ENCODE measurements at places on chromosomes 13 and 19.

DNA sequence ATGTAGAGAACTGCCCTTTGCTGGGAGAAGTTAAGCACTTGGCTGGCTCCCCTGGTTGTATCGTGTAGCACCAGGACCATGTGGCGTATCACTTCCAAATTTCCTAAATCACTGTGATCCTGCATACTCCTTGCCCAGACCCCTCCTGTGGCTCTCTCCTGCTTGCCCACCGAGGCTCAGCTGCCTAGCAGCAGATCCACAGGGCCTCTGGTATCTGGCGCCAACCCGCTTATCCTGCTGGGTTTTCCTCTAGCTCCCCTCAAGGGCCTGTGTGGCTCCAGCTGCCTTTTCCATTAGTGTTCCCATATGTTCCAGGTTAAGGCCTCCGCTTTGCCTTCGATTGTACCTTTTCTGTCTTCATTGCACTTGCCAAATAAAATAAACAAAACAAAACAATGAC is 16.5 kb downstream of the LRCH1 start:
- no peak for DNase-seq

GRCh38 chr19:6837525-6837924 is 49.9 kb upstream of the ADGRE1 start:
- no peak for DNase-seq

- DNase-seq = no peak
Measured at GRCh38 chr13:46683676-46684260, 113.2 kb downstream of the ESD start.

- DNase-seq = no peak
Measured at GRCh38 chr19:49020342-49020741, 3.5 kb upstream of the LHB start.

- no peak for DNase-seq
Measured at GRCh38 chr13:109096101-109096500, 466.7 kb downstream of the MYO16 start.

- DNase-seq = no peak
Measured at GRCh38 chr13:37065890-37066526, 6.5 kb upstream of the SUPT20H start.

GRCh38 chr19:48487948-48488347 is 18.8 kb downstream of the CYTH2 start:
- no peak for DNase-seq

- DNase-seq = peak; percentile 45
Measured at GRCh38 chr13:112690283-112690929, 568 bp downstream of the ATP11A start.

DNA sequence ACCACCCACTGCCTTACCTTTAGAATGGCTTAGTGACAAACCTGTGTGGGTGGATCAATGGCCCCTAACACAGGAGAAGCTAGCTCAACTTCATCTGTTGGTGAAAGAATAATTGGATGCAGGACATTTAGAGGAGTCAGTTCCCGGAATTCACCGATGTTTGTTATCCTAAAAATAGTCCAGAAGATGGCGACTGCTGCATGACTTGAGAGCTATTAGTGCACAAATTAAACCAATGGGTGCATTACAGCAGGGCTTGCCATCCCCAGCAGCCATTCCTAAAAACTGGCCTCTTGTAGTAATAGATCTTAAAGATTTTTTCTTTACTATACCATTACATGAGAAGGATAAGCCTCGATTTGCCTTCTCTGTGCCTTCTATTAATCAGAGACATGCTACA is 46.8 kb upstream of the ZNF726 start:
- DNase-seq = no peak

DNA sequence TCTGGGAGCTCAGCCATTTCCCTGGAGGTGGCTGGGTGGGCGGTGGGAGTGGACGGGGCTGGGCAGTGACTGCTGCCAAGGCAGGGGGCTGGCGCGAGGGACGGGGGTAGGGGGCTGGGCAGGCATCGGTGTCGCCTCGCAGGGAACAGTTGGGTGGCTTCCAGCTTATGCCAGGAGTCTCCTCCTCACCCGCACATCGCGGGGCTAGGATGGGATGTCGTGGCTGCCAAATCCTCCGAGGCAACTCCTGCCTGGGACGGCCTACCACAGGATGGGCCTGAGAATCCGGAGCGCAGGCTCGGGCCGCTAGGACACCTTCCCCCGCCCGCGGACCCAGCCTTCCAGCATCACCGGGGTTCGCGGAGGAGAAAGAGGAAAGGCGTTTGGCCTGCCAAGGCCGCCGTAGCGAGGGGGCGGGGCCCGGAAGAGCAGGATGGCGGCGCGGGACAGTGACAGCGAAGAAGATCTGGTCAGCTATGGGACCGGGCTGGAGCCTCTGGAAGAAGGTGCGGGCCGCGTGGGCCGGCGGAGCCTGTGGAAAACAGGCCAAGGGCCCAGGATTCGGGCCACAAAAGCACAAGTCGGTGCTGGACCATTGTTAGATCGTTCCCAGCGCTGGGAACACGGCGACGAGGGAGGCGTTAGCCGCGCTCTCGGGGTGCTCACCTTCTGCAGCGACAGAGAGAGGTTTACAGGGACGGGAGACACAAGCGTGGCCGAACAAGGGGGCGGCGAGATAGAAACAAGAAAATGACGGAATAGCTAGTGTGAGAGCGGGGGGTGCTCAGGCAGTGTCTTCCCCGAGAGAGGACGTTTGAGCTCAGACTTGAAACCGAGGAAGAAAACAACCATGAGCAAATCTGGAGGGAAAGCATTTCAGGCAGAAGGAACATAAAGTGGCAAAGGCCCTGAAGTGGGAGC is at the start of gene GPATCH1:
Gene GPATCH1 (plus strand): TSS at position 421 of the 921 bp plus-strand sequence. CDS start 13 bp downstream, at position 434.
- DNase-seq = peak; percentile 90

DNA sequence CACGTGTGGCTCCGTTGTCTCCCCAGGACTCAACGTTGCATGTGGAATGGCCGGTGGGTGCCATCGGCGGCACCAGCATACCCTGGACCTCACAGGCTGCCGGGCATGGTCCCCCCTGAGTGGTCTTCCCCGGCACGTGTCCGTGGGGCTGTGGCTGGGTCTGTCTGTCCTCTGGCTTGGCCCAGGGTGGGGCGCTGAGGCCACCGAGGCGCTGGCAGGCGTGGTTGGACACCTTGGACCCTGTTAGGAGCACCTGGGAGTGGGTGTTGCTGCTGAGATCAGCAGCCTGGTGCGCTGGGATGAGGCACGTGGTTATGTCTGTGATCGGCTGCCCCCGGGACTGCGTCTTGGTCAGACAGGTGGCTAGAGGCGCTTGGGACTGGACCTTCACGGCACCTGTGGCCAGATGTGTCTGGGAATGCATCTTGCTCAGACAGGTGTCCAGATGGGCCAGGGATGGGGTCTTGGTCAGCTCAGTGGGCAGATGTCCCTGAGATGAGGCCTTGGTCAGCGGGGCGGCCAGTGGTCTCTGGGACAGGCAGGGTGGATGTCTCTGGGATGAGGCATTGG is 9.2 kb downstream of the IQCN start:
- DNase-seq = no peak

DNA sequence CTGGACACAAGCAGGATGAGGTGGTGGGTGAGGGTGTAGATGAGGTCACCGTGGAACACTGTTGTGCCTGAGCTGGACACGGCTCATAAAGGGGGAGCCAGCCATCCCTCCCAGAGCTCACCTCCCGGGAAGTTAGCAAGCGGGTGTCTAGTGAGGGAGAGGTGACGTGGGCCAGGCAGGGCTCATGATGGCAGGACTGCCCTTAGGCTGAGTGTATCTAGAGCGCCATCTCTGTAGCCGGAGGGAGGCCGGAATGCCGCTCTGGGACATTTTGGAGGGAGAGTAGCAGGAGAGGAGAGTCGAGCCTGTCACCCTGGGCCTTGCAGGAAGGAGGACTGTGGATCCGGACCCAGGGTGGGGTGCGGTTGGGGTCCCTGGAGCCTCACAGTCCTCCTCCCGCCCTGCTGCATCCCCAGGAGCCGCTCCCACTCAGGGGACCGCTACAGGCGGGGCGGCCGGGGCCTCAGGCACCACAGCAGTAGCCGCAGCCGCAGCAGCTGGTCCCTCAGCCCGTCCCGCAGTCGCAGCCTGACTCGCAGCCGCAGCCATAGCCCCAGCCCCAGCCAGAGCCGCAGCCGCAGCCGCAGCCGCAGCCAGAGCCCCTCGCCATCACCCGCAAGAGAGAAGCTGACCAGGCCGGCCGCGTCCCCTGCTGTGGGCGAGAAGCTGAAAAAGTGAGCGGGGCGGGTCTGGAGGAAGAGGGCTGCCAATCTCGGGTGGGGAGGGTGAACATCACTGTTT is 9.2 kb downstream of the ZNF296 start:
- DNase-seq = no peak

DNA sequence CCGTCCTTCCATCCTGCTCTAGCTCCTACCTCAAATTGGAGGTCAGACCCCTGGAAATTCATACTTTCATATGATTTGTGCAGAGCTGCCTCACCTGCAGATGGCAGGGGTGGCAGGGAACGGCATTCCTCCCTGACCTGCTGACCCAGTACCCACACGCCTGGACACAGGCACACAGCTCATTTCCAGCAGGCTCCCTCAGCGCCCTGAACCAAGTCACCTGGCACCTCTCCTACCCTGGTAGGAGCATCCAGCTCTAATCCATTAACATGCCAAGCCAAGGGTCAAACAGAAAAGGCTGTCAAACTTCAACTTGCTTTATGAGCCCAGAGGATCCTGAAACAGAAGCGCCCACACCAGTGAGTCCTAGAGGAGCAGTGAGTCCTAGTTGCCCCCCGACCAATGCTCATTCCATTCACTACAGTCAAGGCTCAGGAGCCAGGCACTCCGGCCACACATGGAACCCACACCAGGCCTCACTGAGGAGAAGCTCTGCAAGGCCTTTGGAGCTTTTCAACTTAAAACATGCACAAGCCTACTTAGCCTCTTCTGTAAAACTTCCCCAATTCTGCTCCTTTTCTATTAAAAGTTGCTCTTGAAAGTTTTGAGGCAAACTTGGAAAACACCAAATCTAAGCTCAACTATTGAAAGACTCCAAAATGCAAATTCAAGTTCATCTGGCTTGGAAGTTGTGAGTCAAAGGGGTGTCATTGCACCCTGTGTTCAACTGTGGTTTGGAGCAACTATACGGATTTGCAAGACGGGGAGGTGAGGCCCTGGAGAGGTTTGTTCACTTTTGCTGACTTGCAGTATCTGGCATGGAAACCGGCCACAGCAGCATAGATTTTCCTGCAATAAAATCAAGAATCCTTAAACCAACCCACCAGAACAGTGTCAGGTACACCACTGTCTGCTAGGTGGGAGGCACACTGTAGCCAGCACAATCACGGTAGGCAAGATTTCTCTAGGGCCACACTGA is 96.7 kb downstream of the CRYL1 start:
- no peak for DNase-seq

DNA sequence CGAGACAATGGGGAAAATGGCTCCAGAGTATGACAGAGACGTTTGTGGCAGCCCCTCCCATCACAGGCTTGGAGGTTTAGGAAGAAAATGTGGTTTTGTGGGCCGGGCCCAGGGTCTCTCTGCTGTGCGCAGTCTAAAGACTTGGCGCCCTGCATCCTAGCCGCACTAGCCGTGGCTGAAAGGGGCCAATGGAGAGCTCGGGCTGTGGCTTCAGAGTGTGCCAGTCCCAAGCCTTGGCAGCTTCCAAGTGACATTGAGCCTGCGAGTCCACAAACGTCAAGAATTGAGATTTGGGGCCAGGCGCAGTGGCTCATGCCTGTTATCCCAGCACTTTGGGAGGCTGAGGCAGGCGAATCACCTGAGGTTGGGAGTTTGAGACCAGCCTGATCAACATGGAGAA is 513.1 kb downstream of the PCDH17 start:
- DNase-seq = no peak

DNA sequence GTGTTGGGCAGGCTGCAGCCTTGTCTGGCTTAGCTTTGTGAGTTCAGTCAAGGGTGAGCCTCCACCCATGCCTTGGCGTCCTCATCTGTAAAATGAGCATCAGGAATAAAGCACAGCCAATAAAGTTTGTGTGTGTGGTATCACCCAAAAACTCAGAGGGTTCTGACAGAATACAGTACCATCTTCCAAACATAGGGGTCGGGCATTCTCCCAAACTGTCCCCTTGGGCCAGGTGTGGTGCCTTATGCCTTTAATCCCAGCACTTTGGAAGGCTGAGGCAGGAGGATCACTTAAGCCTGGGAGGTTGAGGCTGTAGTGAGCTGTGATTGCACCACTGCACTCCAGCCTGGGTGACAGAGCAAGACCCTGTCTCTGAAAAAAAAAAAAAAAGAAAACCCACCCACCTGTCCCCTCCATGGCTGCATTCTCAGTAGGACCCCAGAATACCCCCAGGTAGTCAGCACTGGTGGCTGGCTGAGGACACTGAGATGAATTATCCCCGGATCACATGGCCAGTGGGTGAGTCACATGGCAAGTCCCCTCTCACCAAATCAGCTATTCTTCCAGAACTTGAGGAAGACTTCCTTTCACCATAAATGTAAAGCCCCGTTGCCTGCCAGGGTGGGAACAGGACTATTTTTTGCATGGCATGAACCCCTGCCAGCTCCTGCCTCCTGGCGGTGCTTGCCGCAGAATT is 18.6 kb downstream of the POP4 start:
- no peak for DNase-seq

DNA sequence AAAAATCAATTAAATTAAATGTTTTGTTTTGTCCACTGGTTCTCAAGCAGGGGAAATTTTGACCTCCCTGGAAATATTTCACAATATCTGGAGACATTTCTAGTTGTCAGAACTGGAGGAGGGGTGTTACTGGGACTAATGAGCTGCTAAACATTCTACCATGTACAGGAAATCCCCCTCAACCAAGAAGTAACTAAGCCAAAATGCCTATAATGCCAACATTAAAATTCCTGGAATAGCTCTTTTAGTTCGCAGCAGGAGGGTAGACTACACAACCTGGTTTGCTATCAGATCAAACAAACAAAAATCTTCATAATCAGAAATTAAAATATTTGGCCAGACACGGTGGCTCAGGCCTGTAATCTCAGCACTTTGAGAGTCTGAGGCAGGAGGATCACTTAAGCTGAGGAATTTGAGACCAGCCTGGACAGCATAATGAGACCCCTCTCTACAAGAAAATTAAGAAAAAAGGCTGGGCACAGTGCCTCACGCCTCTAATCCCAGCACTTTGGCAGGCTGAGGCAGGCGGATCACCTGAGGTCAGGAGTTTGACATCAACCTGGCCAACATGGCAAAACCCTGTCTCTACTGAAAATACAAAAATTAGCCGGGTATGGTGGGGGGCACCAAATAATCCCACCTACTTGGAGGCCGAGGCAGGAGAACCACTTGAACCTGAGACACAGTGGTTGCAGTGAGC is 13.7 kb upstream of the SMARCA4 start:
- DNase-seq = no peak

- no peak for DNase-seq
Measured at GRCh38 chr13:50149932-50150331, 134.7 kb downstream of the KCNRG start.

DNA sequence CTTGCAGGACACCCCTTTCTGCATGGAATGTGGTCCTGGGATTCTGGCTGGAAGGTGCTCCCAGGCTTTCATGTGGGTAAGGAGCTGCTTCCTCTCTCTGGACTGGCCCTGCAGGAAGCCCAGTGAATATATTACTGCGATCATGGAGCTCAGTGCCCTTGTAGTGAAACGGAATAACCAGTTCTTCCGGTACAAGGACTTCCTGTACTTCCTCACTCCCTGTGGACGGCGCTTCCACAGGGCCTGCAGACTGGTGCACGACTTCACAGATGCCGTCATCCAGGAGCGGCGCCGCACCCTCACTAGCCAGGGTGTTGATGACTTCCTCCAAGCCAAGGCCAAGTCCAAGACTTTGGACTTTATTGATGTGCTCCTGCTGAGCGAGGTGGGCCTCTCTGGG is 8.0 kb downstream of the CYP4F8 start:
- DNase-seq = no peak

GRCh38 chr13:103062079-103062478 is 4.1 kb downstream of the SLC10A2 start:
- DNase-seq = no peak
